ENCODE measurements at places on chromosomes 7 and 10.
A peak's percentile ranks its signal among the peaks of the same experiment; 100 is the strongest.

GRCh38 chr10:78565841-78566240 is 502.9 kb upstream of the ZMIZ1 start:
- no peak for DNase-seq

- no peak for DNase-seq
Measured at GRCh38 chr10:11677480-11677879, 64.7 kb upstream of the ECHDC3 start.

GRCh38 chr7:50405221-50405620 is 44.9 kb downstream of the FIGNL1 start:
- DNase-seq, result no peak

DNA sequence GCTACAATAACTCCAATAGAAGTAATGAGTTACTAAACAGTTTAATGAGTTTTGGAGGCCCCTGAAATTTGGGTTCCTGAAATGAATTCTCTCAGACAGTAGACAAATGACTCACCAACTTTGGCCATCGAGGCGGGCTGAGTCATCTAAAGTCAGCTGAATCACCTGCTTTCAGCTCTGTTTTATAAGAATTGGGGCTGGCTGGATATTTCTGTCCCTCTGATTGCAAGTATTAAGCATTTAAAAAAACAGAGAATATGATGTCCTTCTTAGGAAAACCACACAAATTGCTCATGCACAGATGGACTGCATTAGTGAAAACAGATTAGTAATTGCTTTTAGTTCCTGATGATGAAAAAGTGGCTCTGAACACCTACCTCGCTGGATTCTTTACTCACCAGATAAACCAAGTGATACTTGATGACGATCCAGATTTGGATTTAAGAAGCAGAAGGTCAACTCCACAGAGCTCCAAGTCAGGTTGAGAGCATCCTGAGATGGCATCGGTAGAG is 59.1 kb downstream of the ZNF365 start:
- peak; percentile 72 for DNase-seq

GRCh38 chr7:101517304-101517703 is 111.8 kb downstream of the MYL10 start:
- DNase-seq, result no peak

DNA sequence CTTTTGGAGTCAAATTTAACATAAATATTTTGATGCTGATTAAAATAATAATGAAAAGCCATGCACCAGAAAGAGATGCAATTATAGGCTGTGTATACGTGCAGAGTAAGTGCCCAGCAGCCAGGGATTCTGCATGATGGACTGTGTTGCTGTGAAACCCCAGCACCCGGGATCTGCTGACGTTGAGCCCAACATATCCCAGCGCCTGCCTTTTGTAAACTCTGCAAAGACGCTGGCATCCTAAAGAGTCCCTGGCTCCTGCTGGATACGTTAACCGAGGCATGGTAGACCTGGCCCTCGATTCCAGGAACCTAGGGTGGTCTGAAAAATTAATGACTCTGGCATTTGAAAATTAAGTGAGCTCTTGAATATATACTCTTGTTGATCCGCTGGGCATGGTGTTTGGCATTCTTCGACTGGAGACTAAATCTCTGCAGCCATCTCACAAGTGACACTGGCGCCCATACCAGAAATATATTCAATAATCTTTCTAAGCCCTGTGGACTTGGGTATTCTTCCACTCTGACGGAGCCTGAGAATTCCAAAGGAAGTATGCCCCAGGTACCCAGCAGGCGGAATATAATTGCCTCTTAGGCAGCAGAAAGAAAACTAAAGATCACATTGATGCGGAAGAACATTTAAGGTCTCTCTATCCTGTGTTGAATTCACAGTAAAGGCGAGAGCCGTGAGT is 191.2 kb upstream of the SH2B2 start:
- DNase-seq, result no peak

DNA sequence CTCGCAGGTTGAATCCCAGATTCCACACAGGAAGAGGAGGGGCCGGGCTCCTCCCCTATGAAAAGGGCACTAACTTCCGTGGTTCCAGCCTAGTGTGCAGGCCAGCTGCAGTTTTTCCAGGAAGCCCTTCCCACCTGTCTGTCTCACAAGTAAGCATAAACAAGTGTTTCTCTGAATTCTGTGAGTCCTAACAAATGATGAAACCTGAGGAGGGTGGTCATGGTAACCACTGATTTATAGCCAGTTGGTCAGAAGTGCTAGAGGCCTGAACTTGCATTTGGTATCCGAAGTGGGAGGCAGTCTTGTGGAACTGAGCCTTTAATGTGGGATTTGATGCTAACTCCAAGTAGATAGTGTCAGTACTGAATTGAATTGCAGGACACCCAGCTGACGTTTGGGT is 54.7 kb upstream of the STEAP4 start:
- DNase-seq, result no peak

DNA sequence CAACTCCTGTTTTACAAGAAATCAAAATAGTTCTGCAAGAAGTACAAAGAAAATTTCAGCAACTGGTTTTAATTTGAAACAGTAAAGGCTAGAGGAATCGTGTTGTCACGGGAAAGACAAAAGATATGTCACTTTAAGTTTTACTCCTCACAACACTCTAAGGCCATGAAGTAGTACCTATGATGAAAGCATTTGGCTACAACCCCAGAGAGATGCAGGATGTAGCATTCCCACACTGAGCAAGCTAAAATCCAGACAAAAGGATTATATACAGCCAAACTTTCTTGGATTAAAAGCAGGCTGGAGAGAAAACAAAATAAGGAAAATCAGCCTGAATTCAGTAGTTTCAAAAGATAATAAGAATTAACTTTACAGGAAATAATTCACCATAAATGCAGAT is 245.5 kb upstream of the STEAP1 start:
- no peak for DNase-seq

DNA sequence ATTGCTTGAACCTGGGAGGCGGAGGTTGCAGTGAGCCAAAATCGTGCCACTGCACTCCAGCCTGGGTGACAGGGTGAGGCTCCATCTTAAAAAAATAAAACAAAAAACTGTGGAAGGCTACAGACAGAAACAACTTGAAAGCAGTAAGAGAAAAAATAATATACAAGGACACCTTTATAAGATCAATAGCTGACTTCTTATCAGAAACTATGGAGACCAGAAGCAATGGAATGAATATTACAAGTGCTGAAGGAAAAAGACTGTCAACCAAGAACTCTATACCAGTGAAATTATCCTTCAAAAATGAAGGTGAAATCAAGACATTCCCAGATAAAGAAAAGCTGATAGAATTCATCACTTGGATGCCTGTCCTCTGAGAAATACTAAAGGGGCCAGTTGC is 49.0 kb downstream of the RBAK start:
- DNase-seq, result no peak

DNA sequence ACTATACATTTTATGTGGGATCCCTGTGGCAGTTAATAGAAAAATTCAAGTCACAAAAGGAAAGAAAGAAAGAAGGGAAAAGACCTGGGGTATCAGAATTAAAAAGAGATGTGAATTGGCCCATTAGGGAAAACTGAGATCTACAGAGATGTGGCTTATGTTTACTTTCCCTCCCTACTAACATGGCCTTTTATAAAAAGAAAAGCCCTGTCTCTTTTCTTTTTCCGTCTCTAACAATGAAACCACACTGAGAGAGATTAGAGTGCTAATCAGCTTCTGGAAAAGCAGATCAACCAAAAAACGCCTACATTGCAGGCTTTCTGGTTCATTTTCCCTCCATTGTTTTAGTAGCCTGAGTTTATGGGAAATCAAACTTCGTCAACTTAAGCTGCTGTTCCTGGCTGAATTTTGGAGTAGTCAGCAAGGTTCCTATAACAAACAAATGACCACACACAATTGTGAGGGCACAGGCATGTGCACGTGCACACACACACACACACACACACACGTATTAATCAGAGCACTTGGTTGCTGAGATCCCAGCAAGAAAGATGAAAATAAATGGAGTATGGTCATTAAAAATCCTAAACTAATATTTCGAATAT is 235.1 kb downstream of the SORCS1 start:
- DNase-seq, result no peak

- DNase-seq, result no peak
Measured at GRCh38 chr10:97307441-97307840, 11.6 kb upstream of the FRAT1 start.

GRCh38 chr7:118022546-118022945 is 149.3 kb upstream of the CTTNBP2 start:
- DNase-seq, result no peak

DNA sequence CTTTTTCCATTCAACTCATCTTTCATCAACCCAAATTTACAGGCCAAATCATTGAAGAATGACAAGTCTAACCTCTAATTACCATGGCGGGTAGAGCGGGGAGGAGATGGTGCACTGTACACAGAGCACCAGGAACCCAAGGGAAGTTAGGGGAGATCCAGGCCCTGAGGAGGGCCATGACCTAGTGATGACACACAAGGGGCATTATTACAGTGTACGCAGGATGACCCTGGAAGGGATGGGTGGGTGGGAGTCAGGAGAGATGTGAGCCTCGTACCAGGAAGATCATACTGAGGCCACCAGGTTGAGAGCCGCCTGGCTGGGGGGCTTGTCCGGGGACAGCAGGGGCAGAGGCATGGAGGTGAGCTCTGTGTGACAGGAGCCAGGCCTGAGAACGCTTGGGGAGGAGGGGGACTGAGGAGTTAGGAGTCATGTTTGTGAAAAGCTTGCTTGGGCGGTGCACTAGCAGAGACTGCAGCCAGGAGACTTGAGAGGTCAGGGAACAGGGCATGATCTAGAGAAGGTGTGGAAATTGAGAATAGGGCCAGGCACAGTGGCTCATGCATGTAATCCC is 89.5 kb upstream of the CCNY start:
- no peak for DNase-seq

- no peak for DNase-seq
Measured at GRCh38 chr7:47239931-47240421, 341.9 kb downstream of the TNS3 start.

DNA sequence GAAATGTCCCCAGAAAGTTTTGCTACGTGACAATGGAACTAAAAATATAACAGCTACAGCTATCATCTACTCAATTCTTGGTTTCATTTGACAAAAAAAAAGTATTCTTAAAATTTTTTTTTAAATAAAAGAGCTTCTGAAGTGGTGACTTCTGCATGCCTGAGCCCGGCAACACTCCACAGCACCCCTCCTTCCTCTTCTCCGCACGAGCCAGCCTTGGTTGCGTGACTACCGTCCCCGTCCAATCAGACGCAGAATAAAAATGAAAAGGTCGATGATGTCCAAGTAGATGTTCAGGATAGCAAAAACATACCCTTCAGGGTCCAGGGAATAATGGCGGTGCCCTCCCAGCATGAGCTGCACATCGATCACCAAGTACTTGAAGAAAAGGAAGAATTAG is 34.5 kb upstream of the GATAD1 start:
- DNase-seq, result no peak

DNA sequence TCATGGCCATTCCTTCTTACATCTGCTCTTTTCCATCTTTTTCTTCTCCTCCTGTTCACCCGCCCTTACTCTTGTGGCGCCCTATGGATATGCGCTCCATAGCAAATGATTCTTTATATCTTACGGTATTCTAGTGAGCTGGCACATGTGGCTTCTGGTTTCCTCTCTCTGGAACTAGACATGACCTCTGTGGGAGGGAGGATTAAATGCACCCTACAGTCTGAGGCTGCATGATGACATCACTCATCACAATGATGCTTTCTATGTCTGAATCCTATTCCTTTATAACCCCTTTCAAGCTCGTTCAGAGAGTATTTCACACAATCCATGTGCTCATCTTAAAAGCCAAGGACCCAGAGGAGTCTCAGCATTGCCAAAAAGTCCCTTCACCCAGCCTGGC is 153.3 kb downstream of the EGFR start:
- no peak for DNase-seq

GRCh38 chr10:56095506-56096225 is 265.4 kb downstream of the ZWINT start:
- no peak for DNase-seq

DNA sequence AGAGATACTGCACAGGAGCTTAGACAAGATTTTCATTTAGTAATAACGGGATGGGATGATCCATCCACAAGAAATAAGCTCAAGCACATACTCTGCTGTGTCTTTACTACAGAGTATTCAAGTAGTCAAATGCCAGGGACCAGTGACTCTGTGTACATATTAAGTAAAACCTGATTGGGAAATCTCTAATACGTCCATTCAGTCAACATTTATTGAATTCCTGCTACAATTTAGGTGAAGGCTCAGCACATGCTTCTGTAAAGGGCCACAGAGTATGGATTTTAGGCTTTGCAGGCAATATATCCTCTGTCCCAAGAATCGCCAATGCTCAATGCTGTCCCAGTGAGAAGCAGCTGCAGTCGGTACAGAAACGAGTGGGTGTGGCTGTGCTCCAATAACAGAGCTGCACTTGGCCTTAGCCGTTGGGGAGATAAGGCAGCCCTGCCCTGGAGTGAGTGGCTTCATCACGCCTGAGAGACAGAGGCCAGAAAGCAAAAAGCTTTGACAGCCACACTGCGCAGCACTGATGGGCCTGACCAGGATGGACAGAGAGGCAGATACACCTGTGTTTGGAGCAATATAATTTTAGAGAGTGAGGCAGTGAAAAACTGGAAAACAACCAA is 186.8 kb downstream of the PARD3 start:
- no peak for DNase-seq

- DNase-seq, result no peak
Measured at GRCh38 chr10:132165416-132165980, 21.2 kb upstream of the DPYSL4 start.

GRCh38 chr7:33108554-33109004 is 625 bp downstream of the RP9 start:
- no peak for DNase-seq

- no peak for DNase-seq
Measured at GRCh38 chr7:43390576-43390975, 192.3 kb upstream of the STK17A start.

GRCh38 chr7:137695942-137696341 is 150.8 kb downstream of the DGKI start:
- DNase-seq, result no peak

DNA sequence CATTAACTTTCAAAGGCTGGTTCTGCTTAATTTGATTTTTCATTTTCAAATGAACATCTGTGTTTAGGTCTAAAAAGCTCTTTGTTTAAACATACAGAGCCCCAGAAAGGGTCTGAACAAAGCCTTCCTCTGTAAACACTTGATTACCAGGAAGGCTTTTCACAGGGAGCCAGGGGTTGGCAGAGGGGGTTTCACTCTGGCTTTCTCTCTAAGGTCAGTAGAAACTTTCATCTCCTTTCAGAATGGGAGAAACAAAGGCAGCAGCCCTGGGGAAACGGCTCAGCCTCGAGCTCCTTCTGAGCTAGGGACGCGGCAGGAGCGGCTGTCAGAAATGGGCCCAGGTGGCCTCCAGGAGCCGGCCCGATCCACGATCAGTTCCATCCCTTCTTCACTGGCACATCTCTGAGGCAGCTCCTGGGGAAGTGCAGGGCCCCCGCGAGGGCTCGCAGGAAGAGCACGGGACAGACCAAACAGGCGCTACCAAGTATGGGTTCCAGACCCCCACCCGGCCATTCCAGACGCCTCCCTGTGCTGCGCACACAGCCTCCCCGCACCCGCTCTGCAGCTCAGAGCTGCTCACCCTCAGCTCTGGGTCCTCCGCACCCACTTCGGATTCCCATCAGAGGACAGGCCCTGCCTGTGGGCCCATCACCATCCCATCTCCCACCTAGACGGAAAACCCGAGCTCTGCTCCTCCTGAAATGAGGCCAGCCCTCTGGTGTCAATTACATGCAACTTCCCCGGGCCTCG is 124.1 kb downstream of the MAD1L1 start:
- DNase-seq, result no peak

Measured in stimulated activated CD8-positive, alpha-beta memory T cell treated with anti-CD3 and anti-CD28 coated beads, Interleukin-7, amount 100 ng/mL, for 48 hours (primary cell).